ENCODE measurements at places on chromosomes 7 and 10.
A peak's percentile ranks its signal among the peaks of the same experiment; 100 is the strongest.

- DNase-seq, result no peak
These were observed 98.2 kb downstream of the SORBS1 start for GRCh38 chr10:95462740-95463667.

GRCh38 chr7:68955656-68956055 lies 642.6 kb upstream of the AUTS2 start:
- DNase-seq, result no peak

- DNase-seq, result no peak
These were observed 84.1 kb downstream of the EZH2 start for GRCh38 chr7:148799893-148800555.

- no peak for DNase-seq
These were observed 2.3 kb upstream of the CUZD1 start for GRCh38 chr10:122847782-122848604.

DNA sequence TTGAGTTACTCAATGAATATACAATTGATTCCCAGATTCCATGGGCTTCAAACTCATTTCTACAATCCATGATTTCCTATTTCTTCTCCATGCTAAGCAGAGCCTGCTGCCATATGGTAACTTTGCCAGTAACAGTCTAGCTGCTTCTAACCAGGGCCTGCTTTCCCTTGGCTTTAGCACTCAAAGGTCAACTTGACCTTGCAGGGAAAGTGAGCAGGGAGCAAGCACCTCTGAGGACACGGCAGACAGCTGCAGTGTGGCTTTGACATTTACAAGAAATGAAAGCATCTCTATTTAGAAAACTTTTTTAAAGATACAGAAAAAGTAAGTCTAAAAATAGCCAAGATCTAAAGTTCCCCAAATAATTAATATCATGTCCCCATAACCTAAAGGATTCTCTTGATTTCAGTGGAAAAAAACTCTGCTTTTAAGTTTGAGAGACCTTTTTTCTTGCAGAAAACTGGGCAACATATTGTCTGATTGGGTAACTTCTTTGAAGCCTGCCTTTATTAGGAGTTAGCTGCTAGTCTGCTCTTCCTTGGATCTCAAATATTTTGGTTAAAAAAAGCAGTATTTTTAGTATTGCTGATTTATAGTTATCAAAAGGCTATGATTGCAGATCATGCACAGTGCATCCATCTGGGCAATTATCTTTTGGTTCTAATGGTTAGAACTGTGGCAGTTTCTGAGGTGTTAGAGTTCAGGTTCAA lies 257.9 kb downstream of the AHR start:
- DNase-seq, result no peak

DNA sequence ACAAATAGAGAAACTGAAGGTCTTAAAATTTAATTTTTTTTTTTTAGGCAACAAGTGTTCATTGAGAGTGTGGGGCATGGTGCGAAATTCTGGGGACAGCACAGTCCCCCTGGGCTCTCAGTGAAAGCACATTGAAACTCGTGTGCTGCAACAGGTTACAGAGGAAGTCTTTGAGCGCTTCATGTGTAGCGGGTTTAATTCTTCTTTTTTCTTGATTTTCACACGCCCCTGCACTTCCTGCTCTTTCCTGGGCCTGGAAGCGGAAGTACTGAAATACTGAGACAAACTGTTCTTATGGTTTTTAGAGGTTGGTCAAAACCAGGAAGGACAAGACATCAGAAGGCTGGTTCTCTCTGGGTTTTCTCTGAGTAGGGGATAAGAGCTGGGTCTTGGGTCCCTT lies 203.5 kb downstream of the PTEN start:
- DNase-seq, result peak; percentile 92

DNA sequence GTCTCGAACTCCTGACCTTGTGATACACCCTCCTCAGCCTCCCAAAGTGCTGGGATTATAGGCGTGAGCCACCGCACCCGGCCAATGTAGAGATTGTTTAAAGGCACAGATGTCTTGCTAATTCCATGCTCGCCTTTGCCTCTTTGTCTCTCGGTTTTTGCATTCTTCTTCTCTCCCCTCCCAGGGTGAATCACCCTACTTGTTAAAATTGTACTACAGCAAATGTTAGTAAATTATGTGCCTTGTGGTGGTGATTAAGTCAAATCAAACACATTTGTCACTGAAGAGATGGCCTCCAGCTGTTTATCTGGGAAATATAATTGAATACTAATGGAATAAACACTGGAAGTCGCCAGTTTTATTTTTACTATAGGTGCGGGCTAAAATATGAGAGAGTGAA lies 384.4 kb upstream of the AUTS2 start:
- no peak for DNase-seq

- DNase-seq, result peak; percentile 27
These were observed 10.7 kb downstream of the CALD1 start for GRCh38 chr7:134789967-134790685.

GRCh38 chr10:98308669-98309365 lies 40.8 kb upstream of the LOXL4 start:
- DNase-seq, result no peak

DNA sequence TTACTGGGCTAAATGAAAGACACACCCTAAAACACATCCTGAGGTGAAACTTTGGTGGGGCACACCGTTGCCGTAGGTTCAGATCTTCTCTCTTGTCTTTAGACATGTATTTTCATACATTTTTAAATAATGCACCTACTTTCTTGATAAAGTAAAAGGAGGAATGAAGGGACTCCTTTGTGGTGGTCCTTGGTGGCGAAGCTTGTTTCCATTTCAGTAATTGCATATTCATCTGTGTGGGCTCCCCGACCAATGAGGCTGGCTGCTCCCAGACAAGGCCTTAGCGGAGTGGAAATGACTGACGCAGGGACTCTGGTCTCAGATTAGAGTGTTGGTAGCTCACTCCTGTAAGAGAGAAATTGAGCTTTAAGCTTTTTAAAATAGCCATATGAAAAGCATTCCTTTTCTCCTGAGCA lies 815 bp downstream of the CCSER2 start:
- peak; percentile 64 for DNase-seq

GRCh38 chr10:2714597-2714996 lies 352.8 kb upstream of the PFKP start:
- DNase-seq, result no peak

DNA sequence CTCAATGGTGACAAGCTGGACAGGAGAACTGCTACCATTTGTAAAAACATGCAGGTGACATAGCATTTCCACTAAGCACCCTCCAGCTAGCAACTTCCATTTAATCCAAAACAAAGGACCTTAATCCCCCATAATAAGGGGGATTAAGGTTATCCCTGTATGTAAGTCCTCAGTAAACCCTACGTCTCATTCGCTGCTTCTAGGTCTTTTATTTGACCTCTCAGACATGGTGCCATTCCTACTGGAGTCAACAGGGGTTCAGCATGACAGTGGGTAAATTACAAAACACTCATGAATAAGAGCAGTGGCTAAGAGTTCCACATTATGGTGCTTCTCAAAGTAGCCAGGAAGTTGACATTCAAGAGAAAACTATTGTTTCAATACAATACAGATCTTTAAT lies 121.8 kb upstream of the CAV2 start:
- no peak for DNase-seq

DNA sequence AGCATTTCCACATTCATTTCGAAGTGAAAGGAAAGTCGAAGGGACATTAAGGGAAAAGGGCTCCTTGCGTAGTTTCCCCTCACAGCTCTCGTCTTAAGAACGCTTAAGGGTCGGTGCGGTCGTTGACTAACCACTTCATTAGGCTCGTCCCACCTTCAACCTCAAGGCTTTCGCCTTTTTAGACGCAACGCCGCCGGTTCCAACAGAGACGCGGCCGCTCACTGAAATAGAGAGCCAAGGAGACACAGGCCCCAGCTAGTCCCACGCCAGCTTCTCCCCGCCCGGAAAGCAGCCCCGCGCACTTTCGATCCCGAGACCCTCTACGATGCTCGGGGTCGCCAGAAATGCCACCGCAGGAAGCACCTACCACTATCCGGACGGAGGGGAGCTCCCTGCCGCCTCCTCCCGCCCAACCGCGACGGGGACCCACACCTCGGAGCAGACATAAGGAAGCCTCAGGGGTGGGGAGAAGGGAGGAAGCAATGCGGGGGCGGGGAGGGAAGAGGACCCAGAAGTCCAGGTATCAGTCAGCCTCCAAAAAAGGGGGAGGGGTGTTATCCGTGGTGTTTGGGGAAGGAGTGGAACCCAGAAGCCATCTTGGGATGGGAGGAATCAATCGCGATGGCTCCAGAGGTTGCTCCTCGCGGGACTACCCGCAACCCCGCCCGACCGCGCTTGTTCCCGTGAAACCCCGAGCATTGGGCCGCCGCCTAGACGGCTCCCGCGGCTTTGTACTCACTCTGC lies 559 bp downstream of the TRA2A start:
- DNase-seq, result peak; percentile 77

DNA sequence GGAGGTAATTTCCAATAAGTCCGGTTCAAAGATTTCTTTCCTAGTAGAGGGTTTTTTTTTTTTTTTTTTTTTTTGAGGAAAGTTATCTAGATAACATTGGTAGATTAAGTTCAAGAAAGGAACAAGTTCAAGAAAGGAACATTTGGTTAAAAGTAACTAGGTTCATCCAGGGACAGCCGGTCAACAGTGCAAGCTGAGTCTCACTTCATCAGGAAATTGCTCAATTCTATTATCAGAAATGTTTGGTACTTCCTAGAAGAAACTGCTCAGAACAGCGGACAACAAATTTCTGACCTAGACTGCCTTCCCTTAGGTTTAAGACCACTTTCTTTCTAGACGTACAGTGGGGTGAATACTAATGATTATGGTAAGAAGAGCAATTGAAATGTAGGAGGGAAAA lies 3.7 kb upstream of the IL2RA start:
- DNase-seq, result no peak

DNA sequence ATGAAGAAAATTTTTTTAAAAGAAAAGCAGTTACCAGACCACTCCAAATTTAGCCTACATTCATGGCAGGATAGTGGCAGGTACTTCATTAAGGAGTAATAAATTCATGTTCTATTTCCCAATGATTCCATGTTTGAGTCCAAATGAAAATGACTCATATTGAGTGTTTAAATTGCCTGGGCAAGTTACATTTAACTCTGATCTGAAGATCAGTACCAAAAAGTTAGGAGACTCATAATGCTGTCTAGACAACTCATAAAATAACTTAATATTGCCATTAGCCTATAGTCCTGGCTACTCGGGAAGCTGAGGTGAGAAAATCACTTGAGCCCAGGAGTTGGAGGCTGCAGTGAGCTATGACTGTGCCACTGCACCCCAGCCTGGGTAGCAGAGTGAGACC lies 13.0 kb downstream of the BRAF start:
- DNase-seq, result no peak

DNA sequence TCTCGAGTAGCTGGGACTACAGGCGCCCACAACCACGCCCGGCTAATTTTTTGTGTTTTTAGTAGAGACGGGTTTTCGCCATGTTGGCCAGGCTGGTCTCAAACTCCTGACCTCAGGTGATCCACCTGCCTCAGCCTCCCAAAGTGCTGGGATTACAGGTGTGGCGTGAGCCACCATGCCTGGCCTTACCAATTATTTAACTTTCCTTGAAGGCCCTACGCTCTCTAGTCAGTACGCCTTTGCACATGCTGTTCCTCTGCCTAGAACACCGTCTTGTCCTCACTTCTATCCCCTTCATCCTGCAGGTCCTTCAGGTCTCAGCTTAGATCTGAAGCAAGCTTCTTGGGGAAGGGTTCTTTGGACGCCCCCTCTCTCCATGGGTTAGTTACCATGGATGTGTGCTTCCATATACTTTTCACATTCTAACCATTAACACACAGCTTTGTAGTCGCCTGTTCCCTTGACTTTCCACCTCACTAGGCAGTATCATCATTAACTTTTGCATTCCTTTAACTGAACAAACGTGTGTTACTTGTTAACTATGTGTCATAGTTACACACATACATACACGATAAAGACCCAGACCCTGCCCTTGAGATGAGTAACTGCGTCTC lies 592 bp upstream of the ATP6V1F start:
- no peak for DNase-seq

- no peak for DNase-seq
These were observed 42.5 kb downstream of the PPP1R3C start for GRCh38 chr10:91590142-91590903.

DNA sequence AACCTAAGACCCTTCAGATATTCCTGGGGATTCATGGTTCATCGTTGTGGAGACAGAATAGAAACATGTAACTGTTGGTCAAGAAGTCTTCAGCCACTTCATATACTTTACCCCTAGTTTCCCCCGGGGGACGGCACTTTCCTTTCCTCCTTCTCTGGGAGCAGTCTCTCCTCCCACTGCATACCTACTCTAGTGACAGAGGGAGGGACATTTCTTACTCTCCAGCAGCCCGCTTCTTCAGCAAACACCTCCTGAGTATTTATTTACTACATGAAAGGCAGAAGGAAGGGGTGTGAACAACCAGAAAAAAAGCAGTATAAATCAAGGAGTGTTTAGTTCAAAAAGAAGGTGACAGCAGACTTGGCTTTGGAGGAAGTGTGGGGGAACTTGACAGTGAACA lies 69.0 kb downstream of the LHFPL3 start:
- DNase-seq, result no peak

DNA sequence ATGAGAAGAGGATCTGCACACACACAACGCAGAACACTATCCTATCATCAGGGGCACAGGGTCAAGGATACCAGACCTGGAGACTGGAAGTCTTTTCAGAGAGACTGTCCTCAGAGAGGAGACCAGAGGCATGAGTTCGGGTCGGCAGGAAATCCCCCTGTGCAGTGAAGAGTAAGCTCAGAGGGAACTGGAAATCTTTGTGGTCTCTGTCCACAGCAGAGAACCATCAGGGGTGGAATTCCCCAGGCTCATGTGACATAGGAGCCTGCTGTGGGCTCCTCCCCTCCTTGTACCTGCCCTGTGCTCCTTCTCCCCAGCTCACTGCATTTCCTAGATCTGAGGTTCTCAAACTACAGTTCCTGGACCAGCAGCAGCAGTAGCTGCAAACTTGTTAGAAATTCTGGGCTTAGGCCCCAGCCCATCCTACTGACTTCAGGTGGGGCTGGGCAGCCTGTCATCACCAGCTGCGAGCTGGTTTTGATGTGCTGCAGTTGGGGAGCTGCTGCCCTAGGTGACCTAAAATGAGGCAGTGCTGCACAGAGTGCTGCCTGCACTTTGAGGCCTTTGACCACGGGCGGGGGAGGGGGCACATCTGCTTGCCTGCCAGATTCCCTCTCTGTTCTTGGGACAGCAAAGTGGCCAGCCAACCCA lies 2.4 kb downstream of the ZMIZ2 start:
- DNase-seq, result peak; percentile 92

- no peak for DNase-seq
These were observed 586.6 kb downstream of the PTPRN2 start for GRCh38 chr7:158001003-158001402.

- DNase-seq, result no peak
These were observed 16.0 kb downstream of the CHST15 start for GRCh38 chr10:124077208-124077993.

DNA sequence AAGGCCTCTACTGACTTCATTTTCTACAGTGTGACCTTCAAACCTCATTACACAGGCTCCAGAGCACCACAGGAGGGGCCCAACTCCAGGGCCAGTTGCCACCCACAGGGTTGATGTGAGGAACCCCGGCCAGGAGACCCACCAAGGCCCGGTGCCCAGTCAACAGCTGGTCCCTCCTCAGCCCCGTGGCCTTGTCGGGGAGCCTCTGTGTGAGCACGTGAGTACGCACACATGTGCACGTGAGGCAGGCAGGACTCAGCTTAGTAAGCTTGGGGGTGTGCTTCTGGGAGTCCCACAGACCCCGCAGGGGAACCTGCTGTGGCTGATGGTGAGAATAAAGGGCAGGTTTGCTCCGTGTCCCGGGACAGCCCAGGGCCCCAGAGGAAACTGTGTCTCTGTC lies 104.5 kb downstream of the VIPR2 start:
- DNase-seq, result no peak

- no peak for DNase-seq
These were observed 40.8 kb downstream of the MYL10 start for GRCh38 chr7:101588131-101588935.

Measured in GM12865 (cell line).